ENCODE measurements at places on chromosomes 1 and 21.

DNA sequence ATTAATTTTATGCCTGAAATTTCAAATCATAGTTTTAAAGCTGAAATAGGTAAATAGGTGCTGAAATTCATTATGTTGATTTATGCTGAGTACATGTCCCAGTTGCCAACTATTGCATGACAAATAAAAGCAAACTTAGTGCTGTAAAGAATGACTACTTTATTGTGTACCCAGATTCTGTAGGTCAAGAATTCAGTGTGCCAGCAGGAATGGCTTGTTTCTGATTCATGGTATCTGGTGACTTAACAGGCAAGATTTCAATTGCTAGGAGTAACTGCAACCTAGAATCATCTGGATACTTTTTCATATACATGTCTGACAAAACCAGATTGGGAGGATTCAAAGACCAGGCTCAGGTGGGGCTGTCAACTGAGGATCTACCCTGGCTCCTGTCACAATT is 678.4 kb upstream of the ADAMTS5 start:
- no peak for DNase-seq

GRCh38 chr21:17119466-17120297 is 393.2 kb upstream of the CXADR start:
- DNase-seq: no peak

DNA sequence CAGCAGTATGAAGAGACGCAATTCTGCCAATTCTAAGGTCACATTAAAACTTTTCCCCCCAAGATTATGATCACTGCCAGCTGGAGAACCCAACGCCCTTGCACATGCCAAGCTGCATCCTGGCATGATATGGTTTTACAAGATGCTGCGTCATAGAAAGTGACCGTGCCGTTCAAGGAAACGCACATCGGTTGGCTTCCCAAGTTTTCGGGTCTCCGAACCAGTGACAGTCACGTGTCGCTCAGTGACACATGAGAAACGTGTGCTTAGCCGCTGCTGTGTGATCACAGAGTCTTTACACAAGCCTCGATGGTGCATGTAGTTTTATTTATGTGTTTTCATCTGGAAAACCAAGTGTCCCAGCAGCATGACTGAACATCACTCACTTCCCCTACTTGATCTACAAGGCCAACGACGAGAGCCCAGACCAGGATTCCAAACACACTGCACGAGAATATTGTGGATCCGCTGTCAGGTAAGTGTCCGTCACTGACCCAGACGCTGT is 7.4 kb downstream of the SMIM1 start:
- no peak for DNase-seq

- DNase-seq: peak; percentile 3
Measured at GRCh38 chr1:194512957-194513356, 1326.5 kb upstream of the B3GALT2 start.

GRCh38 chr1:8302081-8302956 is 15.6 kb upstream of the SLC45A1 start:
- DNase-seq: no peak

GRCh38 chr1:219279017-219279770 is 105.5 kb downstream of the LYPLAL1 start:
- no peak for DNase-seq

- DNase-seq: no peak
Measured at GRCh38 chr1:220990427-220991339, 111.4 kb downstream of the HLX start.

DNA sequence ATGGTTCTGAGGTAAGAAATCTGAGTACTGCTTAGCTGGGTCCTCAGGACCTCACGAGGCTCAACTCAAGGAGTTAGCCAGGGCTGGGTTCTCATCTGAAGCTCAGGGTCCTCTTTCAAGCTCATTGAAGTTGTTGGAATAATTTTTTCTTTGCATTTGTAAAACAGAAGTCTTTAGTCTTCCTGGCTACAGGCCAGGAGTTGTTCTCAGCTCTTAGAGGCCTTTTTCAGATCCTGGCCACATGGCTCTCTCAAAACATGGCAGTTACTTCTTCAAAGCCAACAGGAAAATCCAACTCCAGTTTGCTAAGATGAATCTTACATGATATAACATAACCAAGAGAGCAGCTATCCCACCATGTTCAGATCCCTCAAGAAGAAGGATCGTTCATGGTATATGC is 92.3 kb upstream of the CHODL start:
- DNase-seq: no peak

GRCh38 chr1:99180915-99181314 is 83.4 kb upstream of the PLPPR4 start:
- DNase-seq: peak; percentile 8

DNA sequence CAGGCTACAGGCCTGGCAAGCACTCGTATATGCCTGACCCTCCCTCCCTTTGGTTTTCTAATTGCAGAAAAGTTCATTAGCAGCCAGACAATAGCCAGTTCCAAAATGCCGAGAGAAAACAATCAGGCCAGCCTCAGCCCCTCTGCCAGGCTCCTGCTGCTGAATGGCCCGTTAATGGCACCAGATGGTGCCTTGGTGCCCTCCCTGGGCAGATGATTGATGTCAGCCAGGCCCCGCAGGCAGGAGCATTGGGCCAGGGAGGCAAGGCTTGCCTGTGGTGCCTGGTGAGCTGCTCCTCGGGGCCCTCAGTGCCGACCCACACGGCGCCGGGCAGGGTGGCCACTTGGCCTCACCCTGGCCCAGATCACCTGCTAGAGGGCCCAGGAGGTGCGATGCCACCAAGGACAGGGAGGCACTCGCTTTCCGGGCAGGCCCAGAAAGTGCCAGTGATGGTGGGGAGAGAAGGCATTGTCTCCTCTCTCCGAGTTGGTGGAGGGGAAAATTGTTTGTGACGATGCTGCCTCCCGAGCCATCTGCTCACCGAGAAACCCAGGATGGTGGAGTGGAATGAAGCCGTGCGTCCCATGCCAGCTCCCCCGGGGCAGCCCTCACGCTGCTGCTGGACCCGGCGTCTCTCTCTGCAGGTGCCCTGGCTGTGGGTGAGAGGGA is 28.1 kb downstream of the QSOX1 start:
- no peak for DNase-seq

DNA sequence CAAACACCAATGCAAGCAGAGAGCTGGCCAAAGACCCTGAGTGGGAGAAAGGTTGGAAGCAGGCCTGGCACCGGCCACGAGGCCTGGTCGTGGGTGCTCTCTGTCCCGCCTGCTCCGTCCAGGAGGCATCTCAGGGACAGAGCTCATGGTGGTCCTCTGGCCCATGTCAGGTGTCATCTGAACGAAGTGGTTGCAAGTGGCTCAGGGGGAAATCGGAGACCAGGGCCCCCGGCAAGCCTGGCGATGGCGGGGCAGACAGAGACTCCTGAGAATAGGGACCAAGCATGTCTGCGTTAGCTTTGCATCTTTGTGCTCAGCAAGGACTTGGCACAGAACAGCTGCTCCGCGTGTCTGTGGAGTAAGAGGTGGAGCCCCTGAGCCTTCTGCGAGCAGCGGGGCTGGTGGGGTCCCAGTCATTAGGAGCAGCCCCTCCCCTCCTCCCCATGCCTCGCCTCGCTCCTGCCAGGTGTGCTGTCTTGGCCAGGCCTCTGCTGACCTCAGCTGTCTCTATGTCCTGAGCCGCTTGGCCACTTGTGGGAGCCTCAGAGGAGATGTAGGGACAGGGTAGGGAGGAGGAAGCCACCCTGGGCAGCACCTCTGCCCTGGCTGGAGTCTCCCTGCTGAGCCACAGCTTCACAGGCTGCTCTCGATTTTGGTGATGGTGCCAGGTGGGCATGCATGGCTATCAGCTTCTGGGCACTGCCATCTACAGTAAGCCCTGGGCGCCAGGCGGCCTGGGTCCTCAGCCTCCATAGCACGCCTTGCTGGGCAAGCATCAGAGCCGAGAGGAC is 362.9 kb upstream of the VAMP3 start:
- no peak for DNase-seq

GRCh38 chr1:107789817-107790524 is 175.0 kb downstream of the VAV3 start:
- no peak for DNase-seq

DNA sequence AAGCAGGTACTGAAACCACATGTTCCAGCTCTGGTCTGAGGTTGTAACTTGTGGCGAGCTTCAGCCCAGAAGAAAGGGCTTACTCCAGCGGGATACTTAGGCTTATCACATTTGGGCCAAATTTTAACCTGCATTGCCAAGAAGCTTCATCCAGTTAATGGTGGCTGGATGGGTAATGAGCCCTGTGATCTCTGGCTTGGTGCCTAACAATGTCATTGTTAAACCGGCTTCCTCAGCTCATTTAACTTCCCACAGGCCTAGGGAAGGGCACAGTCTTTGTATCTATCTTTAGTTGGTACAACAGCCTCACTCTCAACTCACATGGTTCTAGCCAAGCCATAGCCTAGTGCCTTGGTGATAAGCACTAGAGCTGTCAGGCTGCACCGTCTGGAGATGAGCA is 43.6 kb upstream of the CCDC190 start:
- no peak for DNase-seq

GRCh38 chr1:91864017-91864700 is 21.8 kb downstream of the TGFBR3 start:
- DNase-seq: no peak

GRCh38 chr1:178627037-178627436 is 98.0 kb upstream of the RALGPS2 start:
- DNase-seq: no peak

GRCh38 chr1:192626366-192627179 is 9.4 kb upstream of the RGS13 start:
- no peak for DNase-seq

- no peak for DNase-seq
Measured at GRCh38 chr21:46369520-46370235, 45.7 kb downstream of the PCNT start.

- DNase-seq: no peak
Measured at GRCh38 chr1:173208146-173208545, 1.0 kb upstream of the TNFSF4 start.

GRCh38 chr1:245195398-245195797 is 40.6 kb downstream of the KIF26B start:
- DNase-seq: no peak

GRCh38 chr21:45309069-45309986 is 21.6 kb upstream of the POFUT2 start:
- no peak for DNase-seq

- no peak for DNase-seq
Measured at GRCh38 chr1:45302505-45303150, 24.1 kb upstream of the HPDL start.

DNA sequence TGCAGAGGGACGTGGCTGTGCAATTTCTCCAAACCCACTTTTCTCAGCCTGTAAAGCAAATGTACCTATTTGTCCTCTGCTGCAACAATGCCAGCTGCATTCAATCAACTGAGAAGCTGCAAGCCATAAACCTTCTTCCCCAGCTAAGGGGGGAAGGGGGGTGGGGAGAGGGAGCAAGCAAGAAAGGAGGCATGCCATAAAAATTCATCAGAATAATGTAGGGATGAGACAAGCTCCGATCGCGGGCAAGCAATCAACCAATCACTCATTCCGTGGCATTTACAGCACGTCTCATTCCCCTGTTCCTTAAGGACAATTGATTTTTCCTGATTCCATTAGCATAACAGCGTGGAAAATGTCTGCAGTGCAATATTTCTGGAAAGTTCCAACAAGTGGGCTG is 144.8 kb downstream of the DMRTA2 start:
- no peak for DNase-seq

DNA sequence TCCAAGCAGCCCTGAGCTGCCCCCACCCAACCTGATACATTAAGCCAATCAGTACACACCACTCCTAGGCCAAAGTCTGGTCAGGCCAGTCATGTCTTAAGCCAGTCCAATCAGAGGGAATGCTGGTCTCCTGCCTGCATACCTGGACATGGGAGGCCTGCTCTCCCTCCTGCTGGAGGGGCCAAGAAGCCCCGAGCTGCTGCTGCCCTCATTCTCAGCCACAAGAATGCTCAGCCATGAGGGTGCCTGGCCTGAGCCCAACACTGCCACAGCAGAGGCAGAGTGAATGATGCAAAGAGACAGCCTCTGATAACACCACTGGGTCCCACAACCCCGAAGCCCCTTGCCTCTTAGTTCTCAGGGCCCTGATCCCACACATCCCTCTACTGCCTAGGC is 23.0 kb downstream of the CHD5 start:
- no peak for DNase-seq

GRCh38 chr1:202590975-202591411 is 119.3 kb downstream of the SYT2 start:
- DNase-seq: no peak

- peak; percentile 60 for DNase-seq
Measured at GRCh38 chr1:22830041-22830566, 119.5 kb downstream of the EPHB2 start.

DNA sequence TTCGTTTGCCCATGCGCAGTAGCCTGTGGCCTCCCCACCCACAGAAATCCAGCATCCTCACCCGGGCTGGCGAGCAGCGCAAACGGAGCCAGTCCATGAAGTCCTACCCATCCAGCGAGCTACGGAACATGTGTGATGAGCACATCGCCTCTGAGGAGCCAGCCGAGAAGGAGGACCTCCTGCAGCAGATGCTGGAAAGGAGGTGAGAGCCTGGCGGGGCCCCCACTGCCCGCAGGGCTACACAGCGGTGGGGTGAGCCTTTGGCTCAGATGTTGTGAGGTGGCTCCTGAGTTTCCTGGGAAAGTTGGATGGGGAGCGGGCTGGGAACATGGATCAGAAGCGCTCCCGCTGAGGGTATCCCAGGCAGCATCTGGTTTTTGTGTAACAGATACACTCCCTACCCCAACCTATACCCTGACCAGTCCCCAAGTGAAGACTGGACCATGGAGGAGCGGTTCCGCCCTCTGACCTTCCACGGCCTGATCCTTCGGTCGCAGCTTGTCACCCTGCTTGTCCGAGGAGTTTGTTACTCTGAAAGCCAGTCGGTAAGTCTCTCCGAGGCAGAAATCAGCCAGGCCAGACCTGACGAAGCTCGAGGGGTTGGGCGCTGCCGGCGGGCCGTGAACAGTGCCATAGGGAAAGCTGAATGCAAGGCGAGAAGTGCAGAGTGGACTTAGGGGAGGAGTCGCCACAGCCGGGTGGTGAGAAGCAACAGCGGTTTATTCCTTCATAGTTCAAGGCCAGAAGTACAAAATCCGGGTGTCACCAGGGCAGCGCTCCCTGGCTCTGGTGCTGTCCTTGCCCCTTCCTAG is 10.4 kb downstream of the NPPA start:
- no peak for DNase-seq

- DNase-seq: no peak
Measured at GRCh38 chr1:241773991-241774390, 74.0 kb upstream of the EXO1 start.

GRCh38 chr21:33041981-33042380 is 16.2 kb downstream of the OLIG2 start:
- DNase-seq: no peak

DNA sequence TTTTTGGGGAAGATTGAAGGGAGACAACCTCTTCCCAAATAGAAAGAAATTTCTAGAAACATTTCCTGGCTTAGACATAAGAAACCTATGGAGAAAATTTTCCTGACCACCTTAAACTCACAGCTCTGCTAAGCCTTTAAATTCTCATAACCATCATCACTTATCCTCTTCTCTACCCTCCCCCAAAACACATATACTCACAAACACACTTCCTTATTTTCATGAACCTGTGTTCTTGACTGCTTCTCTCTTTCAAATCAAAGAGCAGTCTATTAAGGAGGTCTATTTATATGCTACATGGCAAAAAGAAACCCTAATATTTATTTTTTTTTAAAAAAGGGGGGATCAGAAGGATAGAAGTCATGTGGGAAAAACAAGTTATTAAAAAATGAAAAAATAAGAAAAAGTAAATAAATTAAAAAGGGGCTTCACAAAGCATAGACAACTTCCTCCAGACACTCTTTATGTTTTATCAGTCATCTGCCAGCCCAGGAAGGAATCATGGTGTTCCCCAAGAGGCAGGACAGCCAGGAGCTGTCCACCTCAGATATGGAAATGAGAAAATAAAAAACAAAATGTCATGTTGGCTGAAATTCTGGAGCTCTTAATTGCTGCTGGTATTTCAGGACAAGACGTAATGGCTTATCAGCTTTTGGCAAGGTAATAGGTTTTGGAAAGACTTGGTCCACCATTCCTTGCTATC is 12.8 kb upstream of the RGS2 start:
- no peak for DNase-seq

Data from putamen (tissue), 1 donor.